Activated CD8-positive, alpha-beta T cell treated with anti-CD3 and anti-CD28 coated beads, Interleukin-2, amount 10 ng/mL, durations not matched to agents 7 days and 5 days (primary cell): ENCODE measurements at places on chromosomes 3 and 15. TPM values are rescaled to one million over a fixed set of nuclear protein-coding genes. Genes with fewer than 3 reads are reported as not detected.

Gene TUSC7
- total RNA-seq: not detected

Gene SH3GL3
- not detected for total RNA-seq

Gene PRRT3
- 6.9 TPM for total RNA-seq

Gene DALRD3
- total RNA-seq: 25.4 TPM

Gene TMEM207
- total RNA-seq: not detected

Gene MCTP2
- total RNA-seq: 26.2 TPM

Gene UTS2B
- not detected for total RNA-seq
